PC-3 (cell line): ENCODE measurements at places on chromosomes 6 and 20.
A peak's percentile ranks its signal among the peaks of the same experiment; 100 is the strongest.

- DNase-seq: no peak
These were observed 308.2 kb downstream of the PHF3 start for GRCh38 chr6:63943826-63944225.

DNA sequence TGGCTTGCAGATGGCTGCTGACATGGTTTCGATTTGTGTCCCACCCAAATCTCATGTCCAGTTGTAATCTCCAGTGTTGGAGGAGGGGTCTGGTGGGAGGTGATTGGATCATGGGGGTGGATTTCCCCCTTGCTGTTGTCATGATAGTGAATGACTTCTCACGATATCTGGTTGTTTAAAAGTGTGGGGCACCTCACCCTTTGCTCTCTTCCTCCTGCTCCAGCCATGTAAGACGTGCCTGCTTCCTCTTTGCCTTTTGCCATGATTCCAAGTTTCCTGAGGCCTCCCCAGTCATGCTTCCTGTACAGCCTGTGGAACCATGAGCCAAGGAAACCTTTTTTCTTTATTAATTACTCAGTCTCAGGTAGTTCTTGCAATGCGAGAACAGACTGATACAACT is 77.6 kb upstream of the FUCA2 start:
- DNase-seq: no peak

GRCh38 chr6:157113389-157113788 is 209.9 kb downstream of the TMEM242 start:
- no peak for DNase-seq

GRCh38 chr6:26594730-26595632 is 1.8 kb upstream of the ABT1 start:
- DNase-seq: peak; percentile 17

GRCh38 chr20:9989066-9989724 is 45.6 kb upstream of the ANKEF1 start:
- DNase-seq: no peak

DNA sequence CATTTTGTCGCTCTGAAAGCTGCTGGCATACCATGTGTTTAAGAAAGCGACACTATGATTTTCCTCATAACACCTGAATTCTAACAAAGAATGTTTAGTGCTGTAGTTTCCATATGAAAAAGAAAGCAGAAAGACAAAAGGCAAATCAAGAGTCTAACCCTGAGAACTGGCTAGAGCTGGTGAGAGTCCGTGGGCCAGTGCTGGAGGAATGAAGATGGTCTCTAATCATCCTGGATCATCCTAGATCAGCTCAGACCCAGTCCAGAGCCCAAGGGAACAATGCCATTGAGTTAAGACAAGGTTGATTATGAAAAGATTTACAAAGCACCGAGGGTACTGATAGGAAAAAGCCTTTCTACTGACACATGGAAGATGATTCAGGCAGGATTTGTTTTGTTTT is 73.0 kb upstream of the MYLIP start:
- DNase-seq: no peak

DNA sequence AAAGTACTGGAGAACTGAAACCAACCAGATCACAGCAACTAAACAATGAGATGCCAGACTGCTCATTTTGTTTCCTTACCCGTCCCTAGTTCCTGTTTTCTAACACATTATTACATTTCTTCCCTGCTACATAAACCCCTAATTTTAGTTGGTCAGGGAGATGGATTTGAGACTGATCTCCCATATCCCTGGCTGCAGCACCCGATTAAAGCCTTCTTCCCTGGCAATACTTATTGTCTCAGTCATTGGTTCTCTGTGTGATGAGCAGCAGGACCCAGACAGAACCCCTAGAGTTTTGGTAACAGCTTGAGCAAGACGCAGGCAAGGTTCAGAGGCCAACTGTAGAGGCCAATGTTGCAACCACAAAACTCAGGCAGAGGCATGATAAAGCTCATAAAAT is 28.3 kb upstream of the HACE1 start:
- DNase-seq: no peak

- DNase-seq: no peak
These were observed 54.7 kb downstream of the TRAF3IP2 start for GRCh38 chr6:111550953-111551352.

DNA sequence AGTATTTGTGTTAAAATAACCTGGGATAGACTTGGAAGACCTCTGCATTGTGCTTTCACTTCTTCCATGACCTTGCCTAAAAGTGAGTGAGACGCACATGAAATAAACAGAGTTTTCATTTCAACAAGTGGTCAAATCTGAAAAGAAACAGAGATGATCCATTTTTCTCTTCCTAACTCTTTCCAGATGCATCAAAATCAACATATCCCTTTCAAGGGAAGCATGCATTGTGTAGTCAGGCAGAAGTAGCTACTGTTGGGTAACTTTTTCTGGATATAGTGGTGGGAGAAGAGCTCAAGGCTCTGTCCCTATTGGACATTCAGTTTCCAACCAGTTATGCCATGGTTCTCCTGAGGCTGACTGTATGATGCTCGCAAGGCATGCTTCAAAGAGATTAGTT is 233.0 kb upstream of the JAG1 start:
- DNase-seq: no peak

DNA sequence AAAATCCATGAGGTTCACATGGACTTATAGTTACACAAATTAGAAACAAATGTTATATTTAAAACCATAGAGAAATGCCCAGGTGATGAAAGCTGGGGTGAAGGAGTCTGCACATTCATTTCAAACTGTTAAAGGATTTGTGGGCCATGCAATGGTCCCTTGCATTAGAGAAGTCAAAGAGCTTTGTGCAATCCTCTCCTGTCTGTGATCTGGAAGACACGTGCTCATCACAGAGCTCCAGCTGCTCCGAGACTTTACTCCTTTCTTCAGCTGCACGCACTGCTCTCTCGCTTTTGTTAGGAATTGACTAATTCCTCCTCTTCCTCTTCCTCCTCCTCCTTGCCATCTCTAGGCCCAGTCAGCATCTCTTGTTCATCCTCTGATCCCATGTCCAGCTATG is 4.1 kb upstream of the AIF1 start:
- no peak for DNase-seq
